NCI-H1417 treated with DMSO at 0.1 percent for 48 hours (cell line): ENCODE measurements at places on chromosomes 7 and 10.

- DNase-seq: no peak
These were observed 137.5 kb upstream of the MGMT start for GRCh38 chr10:129329385-129330055.

DNA sequence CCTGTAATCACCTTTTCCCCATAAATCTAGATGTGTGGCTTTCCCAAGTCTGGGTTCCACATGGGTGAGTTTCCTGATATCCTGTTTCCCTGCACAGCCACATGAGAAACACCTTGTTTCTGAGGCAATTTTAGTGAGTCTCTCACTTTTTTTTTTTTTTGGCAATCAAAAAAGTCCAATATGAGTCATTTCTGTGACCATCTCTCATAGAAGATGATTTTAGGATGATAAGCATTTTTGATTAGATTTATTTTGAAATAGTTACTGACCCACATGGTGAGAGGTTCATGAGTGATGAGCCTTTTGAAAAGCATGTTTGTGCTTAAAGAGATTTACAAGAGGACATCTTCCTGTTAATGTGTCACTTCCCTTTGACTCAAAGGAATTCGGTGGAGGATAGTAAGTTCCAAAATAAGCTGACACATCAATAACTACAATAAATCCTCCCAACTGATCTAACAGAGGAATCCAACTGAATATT lies 464.0 kb downstream of the INHBA start:
- DNase-seq: no peak

- DNase-seq: no peak
These were observed 157.6 kb downstream of the GRK5 start for GRCh38 chr10:119364645-119365600.

DNA sequence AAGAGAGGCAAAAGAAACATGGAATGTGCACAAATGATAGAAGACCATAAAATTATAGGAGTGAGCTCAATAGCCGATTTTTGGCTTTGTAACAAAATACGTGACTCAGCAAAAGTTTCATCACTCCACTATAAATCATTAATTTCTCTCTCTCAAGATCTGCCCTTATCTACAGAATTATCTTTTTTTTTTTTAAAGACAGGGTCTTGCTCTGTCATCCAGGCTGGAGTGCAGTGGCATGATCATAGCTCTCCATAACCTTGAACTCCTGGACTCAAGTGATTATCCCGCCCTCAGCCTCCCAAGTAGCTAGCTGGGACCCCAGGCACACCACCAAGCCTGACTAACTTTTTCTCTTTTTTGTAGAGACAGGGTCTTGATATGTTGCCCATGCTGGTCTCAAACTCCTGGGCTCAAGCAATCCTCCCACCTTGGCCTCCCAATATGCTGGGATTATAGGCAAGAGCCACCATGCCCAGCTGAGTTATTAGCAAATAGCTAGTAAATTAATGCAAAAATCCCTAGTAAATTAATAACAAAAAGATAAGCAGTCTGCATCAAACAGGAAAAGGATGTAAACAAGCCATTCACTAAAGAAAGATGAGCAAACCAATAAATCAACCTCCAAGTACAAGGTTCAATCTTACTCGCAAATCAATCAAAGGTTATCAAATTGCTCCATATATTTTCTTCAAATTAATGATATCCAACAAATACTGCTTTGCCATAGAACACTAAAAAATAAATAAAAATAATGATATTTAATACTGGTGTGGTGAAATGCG lies 450.7 kb downstream of the PARD3 start:
- no peak for DNase-seq

- DNase-seq: no peak
These were observed 51.9 kb downstream of the TNS3 start for GRCh38 chr7:47529826-47530555.

DNA sequence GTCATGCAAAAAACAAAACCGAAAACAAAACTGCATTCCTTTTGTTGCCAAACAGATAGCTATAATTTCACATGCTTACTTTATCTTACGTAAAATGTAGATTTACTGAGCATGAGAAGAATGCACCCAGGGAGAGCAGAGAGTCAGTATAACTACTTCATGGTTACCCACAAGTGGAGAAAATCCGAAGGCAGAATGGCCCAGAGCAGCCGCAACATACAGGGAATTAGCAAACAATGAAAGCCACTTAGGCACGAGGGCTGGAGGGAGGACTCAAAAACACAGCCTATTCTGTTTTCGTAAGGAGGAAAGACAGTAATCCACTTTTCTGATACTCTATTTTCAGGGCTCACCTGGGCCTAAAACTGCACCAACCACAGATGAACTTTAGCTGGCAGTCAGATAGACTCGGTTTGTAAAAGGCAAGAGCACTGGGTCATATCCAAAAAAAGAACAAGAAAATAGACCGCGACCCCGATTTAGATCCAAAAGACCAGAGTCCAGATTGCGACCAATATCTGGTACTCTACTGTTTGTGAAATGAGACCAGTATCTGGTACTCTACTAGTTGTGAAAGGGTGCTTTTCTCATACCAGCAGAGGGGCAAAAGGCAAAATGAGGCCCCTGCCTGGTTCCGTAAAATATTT lies 1.3 kb downstream of the ITPRIP start:
- DNase-seq: no peak

GRCh38 chr10:128609460-128609859 lies 483.2 kb upstream of the MKI67 start:
- no peak for DNase-seq

- DNase-seq: no peak
These were observed 8.5 kb upstream of the ZNF22 start for GRCh38 chr10:44992070-44992731.

- DNase-seq: no peak
These were observed 76.4 kb downstream of the OAT start for GRCh38 chr10:124342136-124342820.

- DNase-seq: no peak
These were observed 100.8 kb downstream of the CUBN start for GRCh38 chr10:17028798-17029197.

- DNase-seq: no peak
These were observed 641.1 kb downstream of the PCDH15 start for GRCh38 chr10:54159924-54160323.

- no peak for DNase-seq
These were observed 50.7 kb downstream of the VIM start for GRCh38 chr10:17278607-17279240.

DNA sequence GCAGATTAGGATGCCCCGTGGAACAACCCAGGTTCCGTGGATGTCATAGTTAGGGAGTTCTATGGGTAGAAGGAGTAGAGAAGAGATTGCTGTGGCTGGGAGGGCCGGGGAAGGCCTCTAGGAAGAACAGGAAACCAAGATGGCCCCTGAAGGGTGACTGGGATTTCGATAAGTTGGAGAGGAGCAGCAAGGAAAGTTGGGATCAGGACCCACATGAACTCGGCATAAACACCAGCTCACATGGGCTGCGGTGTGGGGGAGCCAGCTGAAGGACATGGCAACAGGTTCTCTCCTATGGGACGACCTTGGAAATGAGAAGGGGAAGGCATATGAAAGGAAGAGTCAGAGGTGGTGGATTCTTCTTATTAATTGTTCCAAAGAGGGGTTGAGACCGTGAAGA lies 333.7 kb upstream of the SHH start:
- DNase-seq: no peak

- no peak for DNase-seq
These were observed 6.5 kb downstream of the AGFG2 start for GRCh38 chr7:100545360-100546128.

- DNase-seq: no peak
These were observed 89.0 kb downstream of the CUL1 start for GRCh38 chr7:148787571-148788295.

DNA sequence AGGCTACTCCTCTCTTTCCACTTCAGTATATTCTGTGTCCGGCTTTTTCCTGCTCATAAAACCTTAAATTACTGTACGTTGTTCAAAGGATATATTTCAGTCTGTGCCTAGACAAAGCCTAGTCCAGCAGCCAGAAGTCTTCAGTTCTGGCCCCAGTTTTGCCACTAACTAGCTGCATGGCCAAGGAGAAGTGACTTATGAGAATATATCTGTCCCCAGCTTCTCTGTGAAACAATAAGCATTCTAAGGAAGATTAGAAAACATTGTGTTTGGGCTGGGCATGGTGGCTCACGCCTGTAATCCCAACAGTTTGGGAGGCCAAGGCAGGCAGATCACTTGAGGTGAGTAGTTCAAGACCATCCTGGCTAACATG lies 105.0 kb upstream of the HDAC9 start:
- no peak for DNase-seq
